ENCODE measurements at places on chromosomes 6 and 20.

DNA sequence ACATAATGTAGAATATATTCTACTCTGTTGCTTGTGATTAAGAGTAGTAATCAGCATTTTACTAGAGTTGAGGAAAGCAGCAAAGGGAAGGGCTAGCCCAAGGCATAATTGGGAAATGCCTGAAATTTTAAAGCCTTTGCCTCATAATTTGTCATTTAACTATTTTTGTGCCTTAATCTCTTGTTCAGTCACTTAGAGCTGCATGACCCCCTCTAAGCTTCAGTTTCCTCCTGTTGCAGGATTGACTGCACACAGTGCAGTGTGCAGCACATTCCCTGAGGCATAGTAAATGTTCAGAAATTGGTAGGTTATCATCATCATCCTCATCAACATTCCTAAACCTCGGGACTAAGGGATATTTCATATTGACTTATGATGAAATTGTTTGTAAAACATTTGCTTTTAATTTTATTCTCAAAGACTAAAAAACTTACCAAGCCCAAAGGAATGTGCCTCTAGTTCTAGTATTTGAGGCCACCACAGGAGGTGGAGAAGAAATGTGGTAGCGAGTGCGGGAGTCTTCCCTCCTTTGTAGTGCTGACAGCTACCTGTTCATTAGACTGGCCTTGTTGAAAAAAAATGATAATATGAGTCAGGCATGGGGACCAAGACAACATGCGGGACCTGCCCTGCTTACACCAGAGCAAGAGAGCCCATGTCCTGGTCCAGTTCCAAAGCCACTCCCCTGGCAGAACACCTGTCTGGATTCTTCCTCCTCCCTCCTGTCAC, 14.8 kb upstream of the TENT5A start:
- DNase-seq: no peak

DNA sequence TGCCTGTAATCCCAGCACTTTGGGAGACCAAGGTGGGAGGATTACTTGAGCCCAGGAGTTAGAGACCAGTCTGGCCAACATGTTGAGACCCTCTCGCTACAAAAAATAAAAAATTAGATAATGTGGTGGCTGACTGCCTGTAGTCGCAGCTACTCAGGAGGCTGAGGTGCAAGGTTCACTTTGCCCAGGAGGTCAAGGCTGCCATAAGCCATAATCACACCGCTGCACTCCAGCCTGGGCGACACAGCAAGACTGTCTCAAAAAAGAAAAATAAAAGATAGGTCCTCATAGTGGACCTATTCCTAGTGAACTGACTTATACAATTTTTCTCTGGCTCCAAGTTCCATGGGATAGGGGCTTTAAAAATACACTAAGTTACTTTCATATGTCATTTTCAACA, 41.9 kb downstream of the MRS2 start:
- no peak for DNase-seq

- DNase-seq: no peak
Measured at GRCh38 chr6:125953502-125953875, 3.1 kb upstream of the HINT3 start.

GRCh38 chr6:125310994-125311649, 9.4 kb upstream of the HDDC2 start:
- DNase-seq: no peak

GRCh38 chr6:168232528-168232927, 87.0 kb downstream of the DACT2 start:
- no peak for DNase-seq
